ENCODE measurements at places on chromosomes 7 and 10.

DNA sequence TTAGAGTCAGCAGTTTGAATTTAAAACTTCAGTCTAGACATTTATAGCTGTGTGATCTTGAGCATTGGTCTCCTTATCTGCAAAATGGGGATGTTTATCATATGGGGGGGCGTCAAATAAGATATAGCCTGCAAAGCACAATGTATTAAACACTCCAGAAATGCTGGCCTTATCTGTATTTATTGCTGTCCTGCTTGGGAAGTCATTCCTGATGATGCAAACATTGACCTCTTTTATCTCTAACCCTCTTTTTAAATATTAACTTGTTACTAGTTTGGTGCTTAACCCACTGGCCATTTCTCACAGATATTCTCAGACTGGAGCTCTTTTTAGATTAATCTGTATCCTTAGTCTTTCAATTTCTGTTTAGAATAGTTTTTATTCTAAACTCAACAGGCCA is 13.2 kb downstream of the MRPS33 start:
- DNase-seq: no peak

GRCh38 chr10:111037858-111038257 is 39.0 kb upstream of the ADRA2A start:
- no peak for DNase-seq

DNA sequence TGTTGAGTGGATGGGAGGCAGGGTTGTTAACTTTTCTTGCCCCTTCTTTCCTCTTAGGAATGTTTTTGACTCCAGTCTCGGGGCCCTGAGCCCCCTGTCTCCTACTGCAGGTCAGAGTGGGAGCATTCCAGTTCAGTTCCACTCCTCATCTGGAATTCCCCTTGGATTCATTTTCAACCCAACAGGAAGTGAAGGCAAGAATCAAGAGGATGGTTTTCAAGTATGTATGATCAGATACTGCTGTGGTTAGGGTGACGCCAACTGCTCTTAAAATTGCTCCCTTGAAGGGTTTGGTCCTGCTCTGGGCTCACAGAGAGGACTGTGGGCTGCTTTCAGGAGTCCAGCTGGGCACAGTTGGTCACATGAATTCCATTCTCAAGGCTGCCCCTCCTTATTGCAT is 22.0 kb downstream of the VWA2 start:
- DNase-seq: no peak

DNA sequence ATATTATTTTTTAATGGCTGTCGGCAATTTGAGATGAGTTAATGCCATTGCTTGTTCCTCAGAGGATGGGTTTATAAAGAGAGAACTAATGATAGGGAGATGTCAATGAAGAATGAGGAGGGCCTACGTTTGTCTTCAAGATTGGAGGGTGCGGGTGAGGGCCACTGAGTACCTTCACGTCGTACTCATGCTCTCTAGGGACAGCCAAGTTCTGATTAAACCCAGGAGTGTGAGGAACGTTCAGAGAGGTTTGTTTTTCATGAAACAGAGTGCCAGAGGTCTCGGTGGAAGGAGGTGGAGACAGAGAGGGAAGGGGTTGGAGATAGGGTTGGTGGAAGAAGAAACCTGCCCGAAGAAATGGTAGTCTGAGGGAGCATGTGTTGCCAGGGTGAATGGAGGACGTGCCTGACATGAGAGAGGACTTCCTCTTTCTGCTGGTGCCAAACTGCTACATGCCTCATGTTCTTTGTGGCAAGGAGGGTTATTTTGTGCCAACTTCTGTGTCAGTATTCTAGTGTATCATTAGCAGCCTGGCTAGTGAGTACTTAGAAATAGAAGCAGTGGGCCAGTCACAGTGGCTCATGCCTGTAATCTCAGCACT is 8.9 kb downstream of the DHTKD1 start:
- no peak for DNase-seq

DNA sequence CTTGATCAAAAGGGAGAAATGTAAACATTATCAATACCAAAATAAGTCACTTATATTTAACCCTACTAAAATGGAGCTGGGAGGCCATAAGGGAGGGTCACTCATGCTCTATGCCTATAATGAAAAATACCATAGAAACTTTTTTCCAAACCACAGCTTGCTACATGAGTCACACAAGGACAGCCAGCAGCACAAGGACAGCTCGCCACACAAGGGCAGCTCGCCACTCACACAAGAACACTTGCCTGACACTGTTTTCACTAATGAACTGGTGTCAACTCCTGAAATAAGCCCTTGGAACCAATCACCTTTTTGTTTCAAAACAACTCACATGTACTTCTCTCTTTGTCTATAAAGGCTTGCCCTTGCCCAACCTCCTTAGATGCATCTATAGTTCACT is 43.3 kb downstream of the FRMPD2 start:
- no peak for DNase-seq

- no peak for DNase-seq
Observed at GRCh38 chr10:133008196-133008595, 65.8 kb upstream of the CFAP46 start.

GRCh38 chr10:24432478-24433416 is 223.8 kb downstream of the KIAA1217 start:
- DNase-seq: no peak

GRCh38 chr10:62924344-62924748 is 108.2 kb upstream of the EGR2 start:
- DNase-seq: no peak

DNA sequence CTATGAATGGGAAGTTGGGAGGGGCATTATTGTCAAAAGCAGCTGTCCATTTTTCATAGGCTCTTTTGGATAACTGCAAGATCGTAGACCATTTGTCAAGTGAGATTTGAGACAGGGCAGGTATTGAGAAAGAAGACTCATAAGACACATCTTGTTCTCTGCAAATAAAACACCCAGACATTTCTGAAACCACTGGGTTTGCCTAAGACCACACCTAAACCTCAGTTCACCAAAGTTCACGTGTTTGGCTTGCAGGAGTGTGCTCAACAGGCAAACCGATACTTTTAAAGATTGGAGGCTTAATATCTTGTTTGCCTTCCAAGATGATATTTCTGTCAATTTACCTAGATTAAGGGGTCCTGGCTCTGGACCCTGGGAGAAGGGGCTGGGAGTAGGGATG is 628.4 kb downstream of the CALN1 start:
- no peak for DNase-seq

DNA sequence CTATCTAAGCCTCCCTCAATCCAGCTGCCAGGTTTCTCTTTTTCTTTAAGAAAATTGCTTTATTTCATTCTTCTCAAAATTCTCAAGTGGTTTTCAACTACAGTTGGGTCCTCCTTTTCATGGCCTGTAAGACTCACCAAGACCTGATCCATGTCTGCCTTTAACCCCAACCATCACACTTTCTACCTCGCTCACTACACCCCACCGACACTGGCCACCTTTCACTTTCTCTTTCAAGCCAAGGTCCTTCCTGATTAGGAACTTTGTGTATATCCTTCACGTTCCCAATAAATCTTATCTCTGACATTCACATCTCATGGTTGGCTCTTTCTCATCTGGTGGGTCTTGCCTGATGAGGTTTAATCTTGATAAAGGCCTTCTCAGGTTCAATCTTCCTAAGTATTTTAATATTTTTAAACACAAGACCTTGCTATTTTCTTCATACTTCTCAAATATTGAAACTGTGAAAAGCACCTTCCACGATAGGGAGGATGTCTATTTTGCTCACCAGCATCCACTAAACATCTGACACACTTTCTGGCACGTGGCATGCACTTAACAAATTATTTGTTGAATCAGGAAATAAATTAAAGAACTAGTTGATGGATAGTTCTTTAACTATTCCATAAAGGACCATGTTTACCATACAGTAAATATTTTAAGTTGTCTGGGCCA is 624.8 kb downstream of the GRID1 start:
- no peak for DNase-seq

DNA sequence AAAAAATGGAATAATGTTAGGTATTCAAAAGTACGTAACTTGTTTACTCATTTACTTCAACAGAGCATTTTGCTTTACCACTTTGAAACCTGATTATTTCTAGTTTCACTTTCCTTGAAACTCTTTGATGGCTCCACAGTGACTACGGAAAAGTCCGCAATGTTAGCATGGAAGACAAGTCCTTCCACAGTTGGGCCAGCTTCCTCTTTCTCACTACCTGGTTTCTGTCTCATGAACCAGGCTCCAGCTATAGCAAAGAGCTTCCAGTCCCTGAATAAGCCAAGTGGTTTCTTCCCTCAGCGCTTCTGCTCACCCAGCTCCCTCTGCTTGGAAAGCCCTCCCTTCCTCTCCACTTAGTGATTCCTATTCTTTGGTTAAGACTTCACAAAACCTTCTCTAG is 44.8 kb upstream of the SLC16A12 start:
- no peak for DNase-seq

GRCh38 chr10:19449860-19450259 is 366.4 kb upstream of the PLXDC2 start:
- DNase-seq: no peak

GRCh38 chr10:19250546-19250945 is 201.9 kb downstream of the MALRD1 start:
- no peak for DNase-seq

GRCh38 chr7:105141068-105141467 is 127.1 kb downstream of the KMT2E start:
- DNase-seq: no peak

- DNase-seq: no peak
Observed at GRCh38 chr7:94577357-94577756, 67.7 kb downstream of the CASD1 start.

GRCh38 chr10:101297901-101298486 is 56.0 kb upstream of the BTRC start:
- no peak for DNase-seq

DNA sequence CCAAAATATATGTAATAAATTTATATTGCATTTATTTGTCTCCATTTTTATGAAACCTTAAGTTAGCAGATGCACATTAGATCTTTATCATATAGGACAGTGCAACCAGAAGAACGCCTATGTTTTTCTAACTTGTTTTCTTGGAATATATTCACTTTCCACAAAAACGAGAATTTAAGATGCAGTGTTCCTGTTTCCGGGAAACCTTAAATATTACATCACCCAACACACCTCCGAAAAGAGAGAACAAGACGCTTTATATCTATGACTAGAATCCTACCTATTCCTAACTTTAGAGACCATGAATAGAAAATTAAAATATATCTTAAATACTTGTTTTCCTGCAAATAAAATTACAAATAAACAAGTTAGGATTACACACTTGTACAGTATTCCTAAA is 1.9 kb downstream of the EZH2 start:
- no peak for DNase-seq

- DNase-seq: no peak
Observed at GRCh38 chr10:63977329-63977923, 456.2 kb downstream of the REEP3 start.

DNA sequence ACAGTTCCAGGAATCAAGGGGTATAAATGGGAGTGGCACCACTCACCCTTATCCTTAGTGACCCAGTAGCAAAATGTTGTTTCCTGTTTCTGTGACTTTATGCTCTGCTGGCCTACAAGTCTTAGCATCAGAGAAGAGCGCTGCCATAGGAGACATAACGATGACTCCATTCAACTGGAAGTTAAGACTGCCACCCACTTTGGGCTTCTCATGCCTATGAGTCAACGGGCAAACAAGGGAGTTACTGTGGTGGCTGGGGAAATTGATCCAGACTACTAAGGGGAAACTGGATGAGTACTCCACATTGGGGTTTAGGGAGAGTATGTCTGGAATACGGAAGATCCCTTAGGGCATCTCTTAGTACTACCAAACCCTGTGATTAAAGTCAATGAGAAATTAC is 40.6 kb upstream of the PIK3CG start:
- DNase-seq: no peak

GRCh38 chr10:102120991-102121738 is 997 bp upstream of the LDB1 start:
- DNase-seq: no peak

DNA sequence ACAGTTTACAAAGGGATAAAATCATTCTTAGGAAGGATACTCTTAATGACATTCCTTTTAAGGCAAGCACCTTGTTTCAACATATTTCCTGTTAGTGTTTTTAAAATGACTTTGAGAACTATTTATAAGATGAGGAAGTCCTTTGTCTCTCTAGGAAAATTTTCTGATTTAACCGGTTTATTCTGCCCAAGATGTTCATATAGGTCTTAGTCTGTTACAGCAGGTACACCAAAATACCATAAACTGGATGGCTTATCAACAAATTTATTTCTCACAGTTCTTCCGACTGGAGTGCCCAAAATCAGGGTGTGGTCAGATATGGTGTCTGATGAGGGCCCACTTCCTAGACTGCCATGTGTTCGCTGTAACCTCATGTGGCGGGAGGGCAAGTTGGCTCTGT is 77.9 kb downstream of the GSAP start:
- no peak for DNase-seq

GRCh38 chr10:11442001-11442773 is 169.3 kb downstream of the USP6NL start:
- no peak for DNase-seq

DNA sequence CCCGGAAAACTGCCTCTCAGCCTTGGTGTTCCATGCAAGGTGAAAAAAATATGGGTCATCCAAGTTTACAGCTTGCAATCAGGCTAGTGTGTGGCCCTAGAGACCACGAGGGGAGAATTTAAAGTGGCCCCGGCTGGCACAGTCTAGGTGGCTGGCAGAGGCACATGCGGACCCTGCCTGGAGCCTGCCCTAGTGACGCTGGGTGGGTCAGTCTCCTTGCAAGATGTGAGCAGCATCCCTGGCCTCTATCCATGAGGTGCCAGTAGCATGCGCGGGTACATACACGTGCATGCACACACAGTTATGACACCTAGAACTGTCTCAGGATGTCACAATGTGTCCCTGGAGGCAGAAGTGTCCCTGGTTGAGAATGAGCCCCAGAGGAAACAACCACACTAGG is 22.4 kb upstream of the ZNF716 start:
- no peak for DNase-seq

GRCh38 chr10:109412353-109412752 is 511.0 kb downstream of the XPNPEP1 start:
- no peak for DNase-seq

- DNase-seq: no peak
Observed at GRCh38 chr7:27245798-27246691, 3.4 kb downstream of the EVX1 start.

- no peak for DNase-seq
Observed at GRCh38 chr10:72335394-72336258, 19.1 kb downstream of the DNAJB12 start.

- no peak for DNase-seq
Observed at GRCh38 chr7:23383225-23383624, 84.1 kb downstream of the MALSU1 start.

DNA sequence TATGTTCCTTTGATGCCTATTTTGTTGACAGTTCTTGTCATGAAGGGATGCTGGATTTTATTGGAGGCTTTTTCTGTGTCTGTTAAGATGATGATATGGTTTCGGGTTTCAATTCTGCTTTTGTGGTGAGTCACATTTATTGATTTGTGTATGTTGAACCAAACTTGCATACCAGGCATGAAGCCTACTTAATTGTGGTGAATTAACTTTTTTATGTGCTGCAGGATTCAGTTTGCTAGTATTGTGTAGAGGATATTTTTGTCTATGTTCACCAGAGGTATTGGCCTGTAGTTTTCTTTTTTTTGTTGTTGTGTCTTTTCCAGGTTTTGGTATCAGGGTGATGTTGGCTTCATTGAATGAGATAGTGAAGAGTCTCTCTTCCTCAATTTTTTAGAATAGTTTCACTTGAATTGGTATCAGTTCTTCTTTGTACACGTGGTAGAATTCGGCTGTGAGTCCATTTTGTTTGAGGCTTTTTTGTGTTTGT is 345.9 kb downstream of the KIF20B start:
- peak; percentile 8 for DNase-seq
